T-helper 2 cell treated with Interferon-gamma antibody and Interleukin-4, amounts not matched to agents 5 μg/mL and 100 μg/mL, for 36 hours (primary cell): ENCODE measurements at places on chromosomes 6 and 20.

DNA sequence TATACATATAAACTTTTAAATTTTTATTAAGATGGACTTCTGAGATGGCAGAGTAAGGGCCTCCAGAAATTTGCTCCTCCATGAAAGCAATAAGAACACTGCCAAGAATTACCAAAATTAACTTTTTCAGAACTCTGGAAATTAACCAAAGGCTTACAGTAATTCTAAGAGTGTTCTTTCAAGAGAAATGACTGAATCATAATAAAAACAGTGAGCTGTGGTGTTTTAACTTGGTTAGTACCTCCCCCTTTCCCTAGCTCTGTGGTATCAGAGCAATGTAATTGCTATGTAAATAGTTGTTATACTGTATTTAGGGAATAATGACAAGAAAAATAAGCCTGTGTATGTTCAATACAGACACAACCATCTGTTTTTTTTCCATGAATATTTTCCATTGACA, 19.0 kb downstream of the HECA start:
- H3K4me3 ChIP-seq = no peak overlapping the region
- no peaks in the 10 kb centered on the region for H3K27me3 ChIP-seq
- H3K27ac ChIP-seq = peak overlapping the region; percentile 54

DNA sequence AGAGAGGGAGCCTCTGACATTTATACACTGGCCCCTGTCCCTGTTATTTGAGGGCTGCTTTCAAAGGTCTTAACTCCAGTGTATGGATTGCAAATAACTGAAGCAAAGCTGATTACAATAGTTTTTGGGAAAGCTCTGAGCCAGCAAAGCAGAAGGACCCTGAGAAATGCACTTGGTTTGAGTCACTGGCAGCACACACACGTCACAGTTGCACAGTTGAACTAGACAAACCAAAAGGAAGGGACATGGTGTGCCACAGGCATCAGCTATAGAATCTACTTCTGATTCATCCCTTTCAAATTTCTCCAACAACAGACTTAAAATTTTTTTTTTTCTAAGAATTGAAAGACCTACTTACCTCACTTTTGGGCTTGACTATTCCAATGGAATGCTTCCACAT, 56.4 kb downstream of the SNRNP48 start:
- H3K27ac ChIP-seq = no peak overlapping the region
- H3K27me3 ChIP-seq = peaks cover 5% of the 10 kb centered on the region
- no peaks in the 10 kb centered on the region for H3K36me3 ChIP-seq

DNA sequence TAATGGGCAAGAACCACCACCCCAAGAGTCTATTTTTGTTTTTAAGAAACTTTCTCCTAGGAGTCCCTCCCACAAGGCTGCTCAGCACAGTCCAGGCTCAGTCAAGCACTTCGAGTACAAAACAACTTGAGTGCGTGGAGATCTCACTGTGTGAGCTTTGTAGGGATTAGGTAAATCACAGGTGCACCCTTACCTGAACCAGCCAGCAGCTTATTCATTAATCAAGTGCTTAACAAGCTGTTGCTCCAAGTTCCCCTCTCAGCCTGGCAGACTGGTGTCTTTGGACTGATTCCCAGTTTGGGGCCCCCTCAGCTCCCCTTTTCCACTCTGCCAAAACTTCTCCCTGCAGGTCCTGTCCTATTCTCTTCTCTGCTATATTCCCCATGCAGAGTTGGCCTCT, 133.1 kb downstream of the LY86 start:
- no peaks in the 10 kb centered on the region for H3K36me3 ChIP-seq
- DNase-seq = no peak
- peaks cover 31% of the 10 kb centered on the region for H3K27me3 ChIP-seq
- H3K27ac ChIP-seq = no peak overlapping the region
- H3K4me3 ChIP-seq = no peak overlapping the region

DNA sequence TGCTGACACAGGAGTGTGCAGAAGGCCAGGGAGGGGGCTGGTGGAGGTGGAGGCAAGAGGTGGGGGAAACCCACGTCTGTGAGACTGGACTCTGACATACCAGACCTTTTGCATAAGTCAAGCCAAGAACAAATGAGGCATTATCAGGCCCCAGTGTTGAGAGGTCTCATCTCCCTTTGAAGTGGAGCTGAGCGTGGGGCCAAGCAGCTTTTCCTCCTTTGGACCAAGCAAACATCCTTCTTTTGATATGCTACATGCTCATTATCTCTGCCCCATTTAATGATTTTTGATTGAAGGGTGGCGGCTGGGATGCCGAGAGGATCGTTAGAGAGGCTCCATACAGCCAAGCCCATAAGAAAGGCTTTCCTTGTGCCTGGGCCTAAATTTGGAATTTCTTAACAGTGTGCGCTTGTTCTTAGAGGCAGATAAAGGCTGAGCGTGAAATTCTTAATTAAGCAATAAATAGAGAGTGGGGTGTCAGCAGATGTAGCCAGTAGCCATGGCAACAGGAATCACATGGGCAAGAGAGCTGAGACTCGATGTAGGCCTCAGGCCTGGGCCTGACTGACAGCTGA, 244.5 kb downstream of the PKHD1 start:
- no peak overlapping the region for H3K4me3 ChIP-seq
- no peaks in the 10 kb centered on the region for H3K4me1 ChIP-seq
- H3K36me3 ChIP-seq = no peaks in the 10 kb centered on the region
- no peak overlapping the region for H3K27ac ChIP-seq
- H3K27me3 ChIP-seq = no peaks in the 10 kb centered on the region

- H3K4me3 ChIP-seq = no peak overlapping the region
- H3K36me3 ChIP-seq = peaks cover 7% of the 10 kb centered on the region
- H3K27me3 ChIP-seq = no peaks in the 10 kb centered on the region
- no peak overlapping the region for H3K27ac ChIP-seq
- peaks cover 10% of the 10 kb centered on the region for H3K4me1 ChIP-seq
- DNase-seq = no peak
Observed at GRCh38 chr6:146790561-146791091, 191.9 kb downstream of the ADGB start.

DNA sequence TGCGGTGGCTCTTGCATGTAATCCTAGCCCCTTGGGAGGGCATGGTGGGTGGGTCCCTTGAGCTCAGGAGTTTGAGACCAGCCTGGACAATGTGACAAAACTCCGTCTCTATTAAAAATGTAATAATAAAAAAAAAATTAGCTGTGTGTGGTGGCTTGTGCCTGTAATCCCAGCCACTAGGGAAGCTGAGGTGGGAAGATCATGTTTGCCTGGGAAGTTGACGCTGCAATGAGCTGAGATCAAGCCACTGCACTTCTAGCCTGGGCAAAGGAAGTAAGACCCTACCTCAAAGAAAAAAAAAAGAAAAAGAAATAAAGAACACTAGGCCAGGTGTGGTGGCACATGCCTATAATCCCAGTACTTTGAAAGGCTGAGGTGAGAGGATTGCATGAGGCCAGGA, 4.5 kb upstream of the SAMHD1 start:
- H3K36me3 ChIP-seq = no peaks in the 10 kb centered on the region
- H3K4me1 ChIP-seq = peaks cover 23% of the 10 kb centered on the region
- no peak overlapping the region for H3K4me3 ChIP-seq
- DNase-seq = no peak
- no peak overlapping the region for H3K27ac ChIP-seq
- H3K27me3 ChIP-seq = no peaks in the 10 kb centered on the region

- H3K36me3 ChIP-seq = no peaks in the 10 kb centered on the region
- H3K27me3 ChIP-seq = no peaks in the 10 kb centered on the region
- H3K4me3 ChIP-seq = no peak overlapping the region
- DNase-seq = no peak
- no peak overlapping the region for H3K27ac ChIP-seq
Observed at GRCh38 chr6:141388666-141389065, 744.1 kb upstream of the GJE1 start.

- H3K27me3 ChIP-seq = no peaks in the 10 kb centered on the region
- H3K4me1 ChIP-seq = no peaks in the 10 kb centered on the region
- no peaks in the 10 kb centered on the region for H3K36me3 ChIP-seq
- H3K4me3 ChIP-seq = no peak overlapping the region
Observed at GRCh38 chr20:54525916-54526590, 50.7 kb downstream of the DOK5 start.
